ENCODE measurements at places on chromosomes 16 and 17. TPM values are rescaled to one million over a fixed set of nuclear protein-coding genes. Genes with fewer than 3 reads are reported as not detected.

The TUBB3 gene
- 172 TPM for total RNA-seq

- DNase-seq = peak; percentile 4
Observed at GRCh38 chr17:6067060-6067459, 3.1 kb upstream of the WSCD1 start.

The LRRC36 gene
- total RNA-seq = 0.99 TPM

The NPLOC4 gene
- 53.7 TPM for total RNA-seq

The ST6GALNAC2 gene
- 5.9 TPM for total RNA-seq

The CDH3 gene
- total RNA-seq = 3.9 TPM

The CDK5R1 gene
- 3.7 TPM for total RNA-seq
